ENCODE measurements at places on chromosomes 13 and 19.

DNA sequence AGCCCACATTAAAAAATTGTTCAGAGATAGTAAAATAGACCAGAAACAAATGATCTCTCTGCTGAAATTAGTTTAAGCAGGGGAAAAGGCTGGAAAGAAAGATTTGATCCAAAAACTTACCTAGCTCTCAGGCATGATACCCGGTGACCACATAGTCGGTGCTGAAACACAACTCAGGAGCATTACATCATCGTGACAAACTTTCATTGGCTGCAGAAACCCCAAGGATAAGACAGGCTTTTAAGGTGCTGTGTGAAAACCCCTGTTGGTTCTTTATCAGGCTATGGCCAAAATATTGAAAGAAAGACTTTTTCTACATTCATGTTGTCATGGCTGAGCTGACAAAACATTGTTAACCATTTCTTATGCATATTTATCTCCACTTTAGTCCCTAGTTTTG is 171.7 kb upstream of the KLF12 start:
- no peak for DNase-seq

DNA sequence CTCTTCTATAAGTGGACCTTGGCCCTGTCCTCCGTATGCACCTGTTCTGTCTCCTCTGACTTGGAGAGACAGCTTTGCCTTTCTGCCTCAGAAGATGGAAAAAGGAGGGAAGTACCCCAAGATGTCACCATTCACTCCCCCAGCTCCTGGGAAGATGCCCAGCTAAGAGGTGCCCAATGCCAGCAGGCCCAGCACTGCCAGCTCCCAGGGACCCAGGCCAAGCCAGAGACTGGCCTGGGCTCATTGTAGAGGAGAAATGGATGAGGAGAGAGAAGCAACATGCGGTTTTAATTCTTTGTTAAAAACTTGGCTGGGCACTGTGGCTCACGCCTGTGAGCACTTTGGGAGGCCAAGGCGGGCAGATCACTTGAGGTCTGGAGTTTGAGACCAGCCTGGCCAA is 111.5 kb upstream of the ZNF507 start:
- DNase-seq, result no peak

- DNase-seq, result no peak
Measured at GRCh38 chr19:2014131-2014571, 1.4 kb downstream of the BTBD2 start.

DNA sequence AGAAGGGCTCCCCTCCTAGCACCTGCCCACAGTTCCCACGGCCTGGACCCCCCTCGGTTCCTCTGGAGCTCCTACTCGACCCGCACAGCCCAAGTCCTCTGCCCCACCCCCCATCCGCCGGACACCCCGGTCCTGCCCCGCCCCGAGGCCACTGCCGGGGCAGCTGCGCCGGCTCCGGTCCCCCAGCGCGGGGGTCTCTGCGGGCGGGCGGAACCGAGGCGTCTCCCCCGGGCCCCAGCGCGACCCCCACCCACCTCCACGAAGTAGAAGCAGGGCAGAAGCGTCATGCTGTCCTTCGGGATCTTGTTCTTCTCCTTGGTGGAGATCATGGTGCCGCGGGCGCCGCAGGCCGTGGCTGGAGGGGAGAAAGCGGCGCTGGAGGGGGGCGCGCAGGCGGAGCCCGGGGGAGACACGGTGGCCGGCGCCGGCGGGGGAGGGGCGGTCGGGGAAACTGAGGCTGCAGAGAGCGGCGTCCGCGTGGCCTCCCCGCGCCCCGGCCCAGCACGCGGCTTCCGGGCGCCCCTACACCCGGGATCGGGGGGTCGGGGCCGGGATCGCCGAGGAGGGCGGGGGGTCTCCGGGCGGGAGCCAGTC is 427 bp downstream of the PLPPR3 start:
- no peak for DNase-seq

DNA sequence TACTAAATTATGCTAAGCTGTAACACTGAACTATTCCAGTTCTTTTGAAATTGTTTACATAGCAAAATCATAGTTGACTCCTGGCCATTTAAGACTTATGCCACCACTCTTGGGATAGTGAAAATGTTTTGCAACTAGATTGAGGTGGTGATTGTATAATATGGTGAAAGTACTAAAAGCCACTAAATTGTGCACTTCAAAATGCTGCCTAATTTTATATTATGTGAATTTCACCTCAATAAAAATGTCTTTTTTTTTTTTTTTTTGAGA is 5.0 kb upstream of the SAE1 start:
- no peak for DNase-seq

DNA sequence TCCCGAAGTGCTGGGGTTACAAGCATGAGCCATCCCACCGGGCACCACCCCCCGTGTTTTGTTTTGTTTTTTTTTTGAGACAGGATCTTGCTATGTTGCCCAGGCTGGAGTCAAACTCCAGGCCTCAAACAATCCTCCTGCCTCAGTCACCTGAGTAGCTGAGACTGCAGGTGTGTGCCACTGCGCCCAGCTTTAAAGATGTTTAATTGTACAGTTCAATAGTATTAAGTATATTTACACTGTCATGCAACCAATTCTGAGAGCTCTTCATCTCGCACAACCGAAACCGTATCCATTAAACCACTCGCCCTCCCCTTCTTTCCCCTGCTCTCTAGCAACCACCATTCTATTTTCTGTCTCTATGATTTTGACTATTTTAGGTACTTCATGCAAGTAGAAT is 15.6 kb downstream of the NUCB1 start:
- DNase-seq, result no peak

DNA sequence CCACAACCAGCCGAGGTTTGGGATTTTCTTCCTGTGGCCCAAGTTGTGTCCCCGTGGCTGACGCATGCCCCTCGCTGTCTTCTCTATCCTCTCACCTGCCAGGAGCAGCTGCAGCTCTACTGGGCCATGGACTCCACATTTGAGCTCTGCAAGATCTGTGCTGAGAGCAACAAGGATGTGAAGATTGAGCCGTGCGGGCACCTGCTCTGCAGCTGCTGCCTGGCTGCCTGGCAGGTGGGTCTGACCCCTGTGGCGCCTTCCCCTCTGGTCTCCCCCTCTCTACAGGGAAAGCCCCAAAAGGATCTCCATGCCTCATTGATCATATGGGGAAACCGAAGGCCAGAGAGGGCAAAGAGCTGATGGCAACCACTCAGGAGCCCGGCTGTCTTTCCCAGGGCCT is 14.6 kb downstream of the CBLC start:
- no peak for DNase-seq

- no peak for DNase-seq
Measured at GRCh38 chr13:110392510-110393240, 85.6 kb downstream of the COL4A2 start.

GRCh38 chr13:37339386-37339735 is 233.9 kb upstream of the CSNK1A1L start:
- DNase-seq, result no peak

DNA sequence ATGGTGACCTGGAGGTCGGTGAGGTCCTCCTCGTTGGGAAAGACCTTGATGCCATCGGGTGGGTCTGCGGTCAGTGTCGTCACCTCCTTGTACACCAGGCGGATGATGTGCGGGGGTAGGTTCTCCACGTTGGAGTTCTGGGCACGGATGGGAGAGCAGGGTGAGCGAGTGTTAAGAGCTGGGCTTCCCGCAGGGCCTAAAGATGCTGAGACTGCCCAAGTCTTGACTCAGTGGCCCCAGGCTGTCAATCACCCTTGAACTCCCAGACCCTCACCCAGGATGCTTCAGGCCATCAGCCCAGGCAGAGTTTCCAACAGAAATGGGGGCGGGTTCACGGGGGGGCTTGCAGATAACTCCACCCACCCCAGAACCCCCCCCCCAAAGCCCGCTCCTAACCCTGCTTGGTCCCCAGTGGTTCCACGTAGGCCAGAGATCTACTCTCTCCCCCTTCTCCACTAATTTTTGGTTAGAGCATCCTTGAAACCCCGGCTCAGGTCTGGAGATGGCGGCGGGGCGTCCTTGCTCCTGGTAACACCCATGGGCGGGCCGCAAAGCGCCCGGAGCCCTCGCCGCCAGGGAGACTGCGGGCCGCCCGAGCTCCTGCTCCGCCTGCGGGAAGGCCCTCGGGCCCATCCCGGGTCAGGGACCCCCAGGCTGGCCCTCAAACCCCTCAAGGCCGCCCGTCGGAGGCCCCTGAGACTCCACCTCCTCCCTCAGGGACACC is 600 bp downstream of the UBE2S start:
- DNase-seq, result no peak

DNA sequence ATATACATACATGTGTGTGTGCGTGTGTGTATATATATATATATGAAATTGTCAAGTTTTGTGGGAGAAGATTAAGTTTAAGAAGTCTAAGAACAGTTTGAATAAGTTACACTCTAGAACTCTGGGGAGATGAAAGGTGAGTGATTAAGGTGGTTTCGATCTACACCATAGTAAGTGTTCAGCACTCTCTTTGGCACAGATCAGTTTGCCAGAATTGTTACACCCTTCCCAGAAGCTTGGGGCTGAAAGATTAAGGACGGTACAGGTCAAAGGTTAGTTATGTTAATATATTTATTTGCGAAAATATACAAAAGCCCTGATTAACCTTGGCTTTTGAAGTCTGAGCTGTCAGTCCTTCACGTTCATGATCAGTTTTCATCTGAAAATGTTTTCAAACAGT is 309.1 kb downstream of the KLF5 start:
- no peak for DNase-seq

- no peak for DNase-seq
Measured at GRCh38 chr13:22793598-22794134, 387.1 kb upstream of the SGCG start.

- no peak for DNase-seq
Measured at GRCh38 chr19:5244351-5244750, 96.3 kb downstream of the PTPRS start.

GRCh38 chr19:36916991-36917390 is 859 bp downstream of the ZNF568 start:
- DNase-seq, result no peak

GRCh38 chr13:46192412-46192811 is 10.4 kb upstream of the LCP1 start:
- DNase-seq, result no peak

DNA sequence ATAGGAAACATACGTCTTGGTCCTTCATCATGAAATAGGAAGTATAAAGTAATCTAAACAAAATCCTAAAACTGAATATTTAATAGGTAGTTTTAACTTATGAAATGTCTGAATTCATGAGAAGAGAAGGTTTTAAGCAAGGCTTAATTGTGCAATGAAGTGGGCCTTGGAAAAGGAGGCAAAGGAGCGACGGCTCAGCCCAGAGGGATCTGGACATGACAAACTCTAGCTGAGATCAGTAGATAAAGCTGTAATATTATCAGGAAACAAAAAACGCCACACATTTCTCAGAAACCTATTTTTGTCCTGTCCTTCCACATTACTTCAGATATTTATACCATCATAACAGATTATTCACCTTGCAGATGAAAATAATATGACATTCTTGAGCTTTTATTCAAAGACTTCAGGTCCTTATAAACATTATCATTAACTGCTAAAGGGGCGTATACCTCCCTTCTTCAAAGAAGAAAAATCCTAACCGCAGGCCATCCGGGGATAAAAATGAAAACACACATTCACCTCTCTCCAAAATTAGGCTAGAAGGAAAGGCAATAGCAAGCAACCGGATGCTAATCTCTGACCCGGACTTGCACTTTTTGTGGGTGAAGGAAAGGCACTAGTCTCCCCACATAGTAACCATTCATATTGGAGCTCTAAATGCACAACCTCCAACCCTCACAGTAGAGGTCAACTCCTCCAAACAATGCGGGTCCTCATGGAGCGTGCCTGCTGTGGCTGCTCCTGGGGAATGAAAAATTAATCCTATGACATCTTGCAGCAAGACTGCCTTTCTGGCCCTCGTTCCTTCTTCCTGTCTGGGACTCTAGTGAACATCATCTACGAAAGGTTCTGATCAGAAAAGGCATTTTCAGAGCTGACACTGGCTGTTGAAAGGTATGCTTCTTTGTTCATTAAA is 108.8 kb downstream of the TBC1D4 start:
- DNase-seq, result no peak

GRCh38 chr13:24627946-24628345 is 52.3 kb upstream of the ATP12A start:
- DNase-seq, result no peak

DNA sequence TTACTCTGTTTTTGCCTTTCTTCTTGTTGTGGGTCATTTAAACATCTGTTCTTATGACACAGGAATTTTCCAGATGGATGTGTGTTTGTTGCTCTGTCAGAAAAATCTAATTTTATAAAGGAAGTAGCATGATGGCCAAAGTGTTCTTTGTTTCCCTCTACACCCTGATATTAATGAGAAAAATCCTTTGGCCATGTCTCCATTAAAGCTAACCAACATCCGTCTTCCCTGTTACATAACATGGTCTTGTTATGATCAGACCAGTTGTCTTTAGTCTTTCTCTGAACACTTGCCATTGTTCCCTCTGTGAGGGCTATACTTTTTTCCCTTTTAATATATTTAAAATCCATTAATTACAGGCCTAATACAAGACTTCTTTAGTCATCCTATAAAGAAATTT is 142.2 kb upstream of the SPRY2 start:
- DNase-seq, result no peak

DNA sequence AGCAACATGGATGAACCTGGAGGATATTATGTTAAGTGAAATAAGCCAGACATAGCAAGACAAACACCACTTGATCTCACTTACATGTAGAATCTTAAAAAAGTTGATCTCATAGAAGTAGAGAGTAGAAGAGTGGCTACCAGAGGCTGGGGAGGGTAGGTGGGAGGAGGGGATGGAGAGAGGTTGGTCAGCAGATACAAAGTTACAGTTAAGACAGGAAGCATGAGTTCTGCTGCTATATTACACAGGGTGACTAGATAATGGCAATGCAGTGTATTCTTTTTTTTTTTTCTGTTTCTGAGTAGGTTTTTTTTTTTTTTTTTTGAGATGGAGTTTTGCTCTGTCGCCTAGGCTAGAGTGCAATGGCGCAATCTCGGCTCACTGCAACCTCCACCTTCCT is 15.2 kb upstream of the THSD1 start:
- DNase-seq, result no peak

- no peak for DNase-seq
Measured at GRCh38 chr13:110137680-110138009, 169.3 kb downstream of the COL4A1 start.

- no peak for DNase-seq
Measured at GRCh38 chr19:50791594-50792271, 1.5 kb downstream of the ACP4 start.

GRCh38 chr19:44796701-44797115 is 12.2 kb upstream of the BCAM start:
- DNase-seq, result no peak

DNA sequence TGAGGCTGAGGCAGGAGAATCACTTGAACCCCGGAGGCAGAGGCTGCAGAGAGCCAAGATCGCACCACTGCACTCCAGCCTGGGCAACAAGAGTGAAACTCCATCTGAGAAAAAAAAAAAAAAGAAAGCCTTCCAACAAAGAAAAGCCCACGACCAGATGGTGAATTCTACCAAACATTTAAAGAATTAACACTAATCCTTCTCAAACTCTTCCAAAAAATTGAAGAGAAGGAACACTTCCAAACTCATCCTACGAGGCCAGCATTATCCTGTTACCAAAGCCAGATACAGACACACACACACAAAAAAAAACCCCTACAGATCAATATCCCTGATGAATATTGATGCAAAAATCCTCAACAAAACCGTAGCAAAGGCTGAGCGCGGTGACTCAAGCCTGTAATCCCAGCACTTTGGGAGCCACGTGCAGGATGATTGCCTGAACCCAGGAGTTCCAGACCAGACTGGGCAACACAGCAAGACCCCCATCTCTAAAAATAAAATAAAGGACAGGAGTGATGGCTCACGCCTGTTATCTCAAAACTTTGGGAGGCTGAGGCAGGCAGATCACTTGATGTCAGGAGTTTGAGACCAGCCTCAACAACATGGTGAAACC is 6.2 kb upstream of the EVI5L start:
- no peak for DNase-seq

- no peak for DNase-seq
Measured at GRCh38 chr13:53782488-53782961, 753.9 kb downstream of the OLFM4 start.

- no peak for DNase-seq
Measured at GRCh38 chr19:647566-648284, 8.0 kb downstream of the FGF22 start.
